RWPE2 (cell line): ENCODE measurements at places on chromosomes 12 and 14.
A peak's percentile ranks its signal among the peaks of the same experiment; 100 is the strongest.

DNA sequence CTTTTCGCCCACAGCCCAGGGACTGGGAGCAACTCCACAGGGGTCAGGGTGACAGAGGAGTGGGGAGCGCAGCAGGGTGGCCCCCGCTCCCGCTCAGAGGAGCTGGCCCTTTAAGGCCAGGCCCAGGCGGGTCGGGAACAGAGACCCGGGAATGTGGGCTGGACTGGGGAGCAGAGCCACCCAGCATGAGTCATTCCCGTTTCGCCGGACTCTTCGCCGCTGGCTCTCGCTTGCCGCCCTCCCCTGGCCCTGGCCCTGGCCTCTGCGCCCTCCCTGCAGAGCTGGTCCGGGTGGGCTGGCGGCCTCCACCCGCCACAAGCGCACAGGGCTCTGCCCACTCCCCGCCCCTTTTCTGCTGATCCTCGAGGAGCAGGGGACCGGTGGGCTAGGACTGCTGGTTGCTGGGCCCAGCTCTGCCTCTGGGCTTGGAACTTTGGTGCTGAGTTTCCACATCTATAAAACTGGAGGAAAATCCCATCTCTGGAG is 92.8 kb downstream of the NINJ2 start:
- peaks cover 8% of the 10 kb centered on the region for H3K4me1 ChIP-seq
- peak overlapping the region; percentile 41 for H3K4me3 ChIP-seq
- DNase-seq, result peak; percentile 90
- H3K27me3 ChIP-seq, result no peaks in the 10 kb centered on the region
- no peaks in the 10 kb centered on the region for H3K36me3 ChIP-seq

GRCh38 chr14:20493634-20494033 is 11.7 kb upstream of the RNASE10 start:
- peaks cover 16% of the 10 kb centered on the region for H3K4me1 ChIP-seq
- no peaks in the 10 kb centered on the region for H3K27me3 ChIP-seq
- no peak overlapping the region for H3K27ac ChIP-seq

GRCh38 chr12:47964106-47964728 is 821 bp downstream of the TMEM106C start:
- H3K36me3 ChIP-seq, result peaks cover 32% of the 10 kb centered on the region
- H3K4me1 ChIP-seq, result peaks cover 4% of the 10 kb centered on the region
- H3K27me3 ChIP-seq, result no peaks in the 10 kb centered on the region
- no peak for DNase-seq
- H3K27ac ChIP-seq, result no peak overlapping the region

GRCh38 chr12:67439611-67440010 is 170.5 kb downstream of the CAND1 start:
- H3K4me1 ChIP-seq, result no peaks in the 10 kb centered on the region
- no peak overlapping the region for H3K4me3 ChIP-seq
- DNase-seq, result no peak
- no peak overlapping the region for H3K27ac ChIP-seq
- no peaks in the 10 kb centered on the region for H3K36me3 ChIP-seq

GRCh38 chr12:3213188-3213587 is 136.0 kb downstream of the TSPAN9 start:
- no peak for DNase-seq
- no peak overlapping the region for H3K4me3 ChIP-seq
- no peak overlapping the region for H3K27ac ChIP-seq
- no peaks in the 10 kb centered on the region for H3K27me3 ChIP-seq
- H3K4me1 ChIP-seq, result peaks cover 16% of the 10 kb centered on the region

DNA sequence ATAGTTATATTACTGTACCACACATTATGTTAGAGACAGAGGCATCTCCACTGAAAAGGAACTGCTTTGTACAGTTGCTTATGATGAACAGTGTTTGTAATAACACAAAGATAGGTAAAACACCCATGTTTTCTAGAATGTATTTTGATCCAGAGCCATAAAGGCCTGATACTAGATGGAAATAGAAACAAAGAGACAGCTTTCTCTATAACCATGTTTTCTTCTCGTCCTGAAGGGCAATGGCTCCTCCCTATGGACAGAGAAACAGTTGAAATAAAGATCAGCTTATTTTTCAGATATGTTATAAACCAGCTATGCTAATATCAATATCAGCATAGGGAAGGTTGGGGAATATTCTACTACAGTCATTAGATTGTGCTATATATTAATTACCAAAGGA is 109.2 kb downstream of the ATXN7L3B start:
- no peaks in the 10 kb centered on the region for H3K36me3 ChIP-seq
- no peak for DNase-seq
- H3K27me3 ChIP-seq, result no peaks in the 10 kb centered on the region
